GM06990 (cell line): ENCODE measurements at places on chromosomes 16 and 17.

DNA sequence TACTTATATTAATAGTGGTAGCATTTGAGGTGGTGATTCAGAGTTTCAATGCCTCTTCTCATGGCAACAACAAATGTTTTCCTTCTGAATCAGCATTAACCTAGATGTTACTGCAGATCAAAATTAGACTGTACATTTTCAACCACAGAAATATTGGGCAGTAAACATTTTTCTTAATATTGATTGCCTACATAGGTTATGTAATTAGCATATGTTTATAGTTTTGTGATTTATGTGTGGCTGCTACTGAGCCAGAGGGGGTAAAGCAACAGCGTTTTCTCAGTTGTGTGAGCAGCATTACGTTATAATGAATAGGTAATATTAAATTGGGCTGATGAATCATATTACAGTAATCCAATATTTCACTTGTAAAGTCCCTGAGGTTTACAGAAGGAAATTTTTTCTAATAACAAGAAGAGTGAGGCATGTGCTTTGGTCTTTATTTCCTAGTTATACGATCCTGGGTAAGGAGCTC, 18.8 kb upstream of the BMERB1 start:
- no peak for DNase-seq

GRCh38 chr17:28001149-28001548, 41.3 kb upstream of the NLK start:
- no peak for DNase-seq

- DNase-seq, result no peak
Measured at GRCh38 chr16:27230562-27231001, 27.3 kb downstream of the KDM8 start.

GRCh38 chr17:40726919-40727318, 23.4 kb upstream of the KRT24 start:
- DNase-seq, result no peak

DNA sequence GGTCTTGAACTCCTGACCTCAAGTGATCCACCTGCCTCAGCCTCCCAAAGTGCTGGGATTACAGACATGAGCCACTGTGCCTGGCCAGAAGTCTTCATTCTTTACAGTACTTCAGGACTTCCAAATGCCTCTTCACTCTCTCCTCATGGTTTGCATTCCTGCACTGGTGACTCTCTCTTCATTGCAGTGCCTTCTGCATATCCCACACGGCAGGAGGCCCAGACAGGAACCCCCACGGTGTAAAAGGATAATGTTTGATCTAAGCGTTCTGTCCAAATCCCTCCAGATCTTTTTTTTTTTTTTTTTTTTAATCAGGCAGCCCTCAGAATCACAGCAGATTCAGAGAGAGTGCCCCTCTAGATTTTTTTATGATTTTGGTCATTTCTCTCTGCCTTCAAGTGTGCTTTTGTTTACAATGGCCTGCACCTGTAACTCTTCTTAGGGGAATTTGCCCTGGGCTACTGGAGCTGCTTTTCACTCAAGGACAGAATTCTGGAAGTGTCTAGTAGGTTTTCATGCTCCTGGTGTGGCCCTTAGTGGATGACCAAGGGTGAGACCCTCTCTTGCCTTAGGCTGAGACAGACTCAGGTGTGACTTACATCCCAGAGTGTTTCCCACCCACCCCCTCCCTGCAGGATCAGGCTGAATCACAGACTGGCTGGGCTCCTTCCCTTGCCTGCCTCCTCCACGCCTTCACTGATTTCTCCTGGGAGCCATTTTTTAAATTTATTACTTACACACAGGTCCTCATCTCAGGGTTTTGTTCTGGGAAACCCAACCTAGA, 19.8 kb upstream of the NF1 start:
- no peak for DNase-seq

DNA sequence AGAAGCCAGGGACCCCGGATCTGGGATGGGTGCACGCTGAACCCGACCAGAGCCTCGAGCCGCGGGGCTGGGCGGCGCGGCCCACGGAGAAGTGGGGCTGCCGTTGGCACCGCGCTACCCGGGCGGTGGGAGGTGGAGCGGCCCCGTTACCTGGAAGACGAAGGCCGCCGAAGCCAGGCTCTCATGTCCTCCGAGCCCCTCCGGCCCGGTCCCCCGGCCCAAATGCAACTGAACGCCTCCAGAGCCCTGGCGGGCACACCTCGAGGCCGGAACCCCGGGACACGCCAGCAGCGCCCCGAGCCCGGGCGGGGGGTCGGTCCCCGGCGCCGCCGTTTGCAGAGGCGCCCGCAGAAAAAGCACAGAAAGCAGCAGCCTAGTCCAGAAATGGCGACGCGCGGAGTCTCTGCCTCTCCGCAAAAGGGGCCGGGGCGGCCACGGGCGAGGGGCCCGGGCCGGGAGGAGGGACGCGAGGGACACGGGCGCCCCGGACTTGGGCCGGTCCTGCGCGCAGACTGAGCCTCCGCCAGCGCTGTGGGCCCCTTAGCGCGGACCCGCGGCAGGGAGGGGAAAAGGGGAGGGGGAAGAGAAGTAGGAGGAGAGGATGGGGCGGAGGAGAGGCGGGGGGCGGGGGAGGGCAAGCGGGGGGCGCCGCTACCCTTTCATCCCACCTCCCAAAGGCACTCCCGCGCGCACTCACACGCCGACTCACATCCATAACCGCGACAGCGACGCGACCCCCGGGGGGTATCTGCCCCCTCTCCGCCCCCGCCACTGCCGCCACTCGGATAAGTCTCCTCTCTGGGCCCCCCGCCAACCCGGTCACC, 1.4 kb downstream of the AXIN2 start:
- no peak for DNase-seq

DNA sequence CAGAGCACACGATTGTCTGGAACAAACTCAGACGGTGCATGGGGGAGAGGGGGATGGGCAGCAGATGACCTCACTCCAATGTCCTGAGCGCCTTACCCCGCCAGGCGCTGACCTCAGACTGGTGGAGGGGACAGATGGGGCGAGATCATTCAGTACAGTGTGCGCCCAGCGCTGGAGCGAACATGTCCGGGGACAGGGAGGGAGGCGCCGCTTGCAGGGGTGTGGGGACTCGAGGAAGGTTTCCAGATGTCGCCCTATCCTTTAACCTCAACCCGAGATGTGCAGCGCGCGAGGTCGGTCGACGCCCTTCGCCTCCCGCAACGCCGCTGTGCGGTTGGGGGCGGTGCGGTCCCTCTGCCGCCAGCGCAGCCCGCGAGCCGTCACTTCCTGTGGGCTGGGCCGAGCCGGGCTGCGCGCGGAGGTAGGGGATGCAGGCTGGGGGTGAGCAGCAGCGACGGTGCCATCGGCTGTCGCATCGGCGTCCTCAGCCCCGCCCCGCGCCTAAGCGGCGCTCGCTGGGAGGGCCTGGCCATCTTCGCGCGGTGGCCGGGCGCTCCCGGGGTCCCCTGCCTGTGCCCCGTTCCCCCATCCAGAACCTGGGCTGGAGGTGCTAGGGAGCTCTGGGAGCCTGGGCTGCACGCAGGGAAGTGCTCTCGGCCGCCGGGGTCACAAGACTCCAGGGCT, 5.3 kb upstream of the CDR2L start:
- DNase-seq, result peak; percentile 71

GRCh38 chr17:58329035-58329809, 627 bp upstream of the TSPOAP1 start:
- peak; percentile 88 for DNase-seq

- no peak for DNase-seq
Measured at GRCh38 chr17:39679521-39680192, 8.2 kb downstream of the PGAP3 start.

DNA sequence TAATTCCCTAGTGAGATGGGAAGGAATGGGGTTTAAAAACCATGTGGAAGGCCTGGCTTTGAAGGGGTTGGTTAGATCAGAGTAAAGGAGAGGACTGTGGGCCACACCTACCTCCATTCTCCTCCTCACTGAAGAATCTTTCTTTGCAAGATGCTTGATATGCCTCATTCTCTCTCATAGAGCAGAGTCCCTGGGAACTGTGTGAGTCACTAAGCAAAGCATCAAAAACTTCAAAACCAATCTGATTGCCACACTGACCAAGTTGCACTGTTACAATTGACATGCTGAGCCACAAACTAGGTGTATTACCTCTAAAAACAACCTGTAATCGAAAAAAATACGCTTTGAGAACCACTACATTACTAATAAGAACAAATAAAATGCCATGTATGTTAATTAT, 2.0 kb downstream of the TUBD1 start:
- no peak for DNase-seq

- DNase-seq, result peak; percentile 73
Measured at GRCh38 chr17:76515274-76515949, 14.2 kb upstream of the RHBDF2 start.

- no peak for DNase-seq
Measured at GRCh38 chr16:23145608-23146007, 3.6 kb downstream of the USP31 start.

- no peak for DNase-seq
Measured at GRCh38 chr17:64109400-64109799, 20.5 kb downstream of the ERN1 start.

GRCh38 chr17:30344283-30345088, 10.6 kb upstream of the TMIGD1 start:
- DNase-seq, result no peak

DNA sequence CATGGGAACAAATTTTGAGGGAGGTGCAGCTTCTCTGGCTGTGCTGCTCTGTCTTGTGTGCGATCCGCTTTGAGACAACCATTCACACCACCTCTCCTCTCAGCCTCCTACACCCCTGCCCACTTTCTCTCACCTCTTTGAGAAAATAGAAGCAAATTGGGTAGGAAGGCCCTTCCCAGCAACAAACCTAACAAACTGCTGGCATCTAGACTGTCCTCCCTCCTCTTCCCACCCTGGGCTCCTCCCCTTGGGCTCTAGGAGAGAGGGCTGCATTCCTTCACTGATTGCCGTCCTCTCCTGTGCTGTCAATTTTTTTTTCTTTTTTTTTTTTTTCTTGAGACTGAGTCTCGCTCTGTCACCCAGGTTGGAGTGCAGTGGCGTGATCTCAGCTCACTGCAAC, 13.5 kb downstream of the CDIPT start:
- DNase-seq, result no peak

DNA sequence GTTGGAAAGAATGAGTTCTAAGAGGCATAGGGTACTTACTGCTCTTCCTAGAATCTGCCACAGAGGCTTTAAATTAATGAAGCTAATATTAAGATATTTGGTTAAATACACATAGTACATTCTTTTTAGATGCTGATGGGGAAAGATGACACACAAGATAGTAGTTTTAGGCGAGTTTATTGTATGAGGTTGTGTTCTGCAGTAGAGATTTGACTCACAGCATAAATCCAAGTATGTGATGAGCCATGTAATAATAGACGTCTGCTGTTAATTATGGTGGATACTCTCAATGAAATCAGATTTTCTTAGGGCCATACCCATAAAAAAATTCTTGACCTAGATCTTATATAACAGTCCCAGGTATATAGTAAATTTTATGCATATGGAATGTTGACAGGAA, 8.0 kb downstream of the TNRC6C start:
- DNase-seq, result no peak

GRCh38 chr16:68365167-68365817, 54.5 kb downstream of the PRMT7 start:
- no peak for DNase-seq

DNA sequence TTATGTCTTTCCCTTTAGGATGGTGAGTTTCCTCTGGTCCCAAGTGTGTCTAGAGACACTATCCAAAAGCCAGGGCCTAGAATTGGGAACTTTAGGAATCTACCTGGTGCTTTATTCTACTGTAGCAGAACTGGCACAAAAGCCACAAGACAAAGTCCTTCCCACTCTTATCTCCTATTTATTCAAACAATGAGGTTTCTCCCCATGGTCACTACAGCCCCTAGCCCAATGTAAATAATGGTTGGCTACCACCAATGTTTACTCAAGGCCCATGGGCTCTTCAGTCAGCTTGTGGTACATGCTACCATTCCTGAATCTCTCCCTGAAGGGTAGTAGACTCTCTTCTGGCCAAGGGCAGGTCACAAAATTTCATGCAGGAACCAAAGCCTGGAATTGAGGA, 789.4 kb upstream of the KIF2B start:
- no peak for DNase-seq

GRCh38 chr16:87828071-87828906, 41.0 kb downstream of the SLC7A5 start:
- DNase-seq, result no peak

- DNase-seq, result peak; percentile 49
Measured at GRCh38 chr16:27284865-27285675, 16.5 kb upstream of the NSMCE1 start.

- DNase-seq, result peak; percentile 84
Measured at GRCh38 chr17:56834380-56835263, 671 bp downstream of the DGKE start.

- DNase-seq, result no peak
Measured at GRCh38 chr16:86844695-86845094, 266.3 kb downstream of the FOXL1 start.

GRCh38 chr16:85096921-85097320, 15.4 kb downstream of the CIBAR2 start:
- no peak for DNase-seq

- DNase-seq, result no peak
Measured at GRCh38 chr17:7806587-7806986, 27.4 kb upstream of the KDM6B start.

DNA sequence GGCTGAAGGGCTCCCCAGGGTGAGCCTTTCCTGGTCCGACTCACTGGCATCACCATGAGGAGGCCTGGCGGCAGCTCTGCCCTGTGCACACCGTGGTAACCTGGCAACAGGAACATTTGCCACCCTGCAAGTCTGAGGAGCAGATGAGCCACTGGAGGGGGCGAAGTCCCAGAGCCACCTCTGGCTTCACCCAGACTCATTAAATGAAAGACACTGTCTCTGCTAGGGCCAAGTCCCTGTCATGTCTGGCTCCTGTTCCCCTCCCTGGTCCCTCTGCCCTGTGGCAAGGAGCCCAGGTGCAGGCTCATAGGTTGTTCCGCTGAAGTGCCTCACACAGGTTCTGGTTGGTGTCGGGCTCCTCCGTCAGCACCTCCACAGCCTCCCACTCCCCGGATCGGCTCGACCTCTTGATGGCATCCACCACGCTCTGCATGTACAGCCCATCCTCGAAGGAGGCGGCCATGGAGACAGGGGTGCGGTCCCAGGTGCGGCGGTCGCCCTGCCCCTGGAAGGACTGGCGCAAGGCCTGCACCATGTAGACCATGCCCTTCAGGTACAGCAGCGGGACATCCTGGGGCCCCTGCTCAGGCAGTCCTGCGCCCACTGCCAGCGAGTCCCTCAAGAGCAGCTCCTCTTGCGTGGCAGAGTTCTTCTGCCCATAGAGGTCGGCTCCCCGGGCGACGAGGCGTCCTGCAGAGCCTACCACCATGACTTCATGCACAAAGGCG, 8.4 kb downstream of the C16orf86 start:
- DNase-seq, result no peak

- no peak for DNase-seq
Measured at GRCh38 chr17:55666806-55667205, 55.9 kb downstream of the TMEM100 start.

DNA sequence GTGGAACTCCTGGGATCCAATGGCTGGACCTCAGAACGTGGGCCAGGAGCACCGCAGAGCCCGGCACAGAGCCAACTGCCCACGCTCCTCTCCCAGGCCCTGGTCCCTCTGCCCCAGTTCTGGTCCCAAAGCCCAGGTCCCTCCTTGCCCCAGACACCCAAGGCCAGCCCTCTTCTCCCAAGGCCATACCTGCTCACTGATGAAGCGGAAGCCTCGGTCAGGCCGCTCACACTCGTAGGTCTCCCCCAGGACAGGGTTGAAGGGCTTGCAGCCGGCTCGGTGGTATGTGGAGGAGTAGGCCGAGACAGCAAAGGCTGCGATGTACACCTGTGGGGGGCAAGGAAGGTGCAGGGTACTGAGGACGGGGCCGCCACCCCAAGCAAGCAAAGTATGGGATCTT, 8.5 kb downstream of the OSBPL7 start:
- no peak for DNase-seq

GRCh38 chr17:60481604-60482003, 44.4 kb downstream of the APPBP2 start:
- DNase-seq, result no peak

GRCh38 chr17:74024871-74025531, 178.5 kb upstream of the RPL38 start:
- DNase-seq, result no peak
